MM.1S (cell line): ENCODE measurements at places on chromosomes 6 and 20.

- DNase-seq: peak; percentile 8
Observed at GRCh38 chr20:59253779-59254319, 46.6 kb upstream of the EDN3 start.

GRCh38 chr6:43499028-43499815 is 10.9 kb downstream of the LRRC73 start:
- no peak for DNase-seq

DNA sequence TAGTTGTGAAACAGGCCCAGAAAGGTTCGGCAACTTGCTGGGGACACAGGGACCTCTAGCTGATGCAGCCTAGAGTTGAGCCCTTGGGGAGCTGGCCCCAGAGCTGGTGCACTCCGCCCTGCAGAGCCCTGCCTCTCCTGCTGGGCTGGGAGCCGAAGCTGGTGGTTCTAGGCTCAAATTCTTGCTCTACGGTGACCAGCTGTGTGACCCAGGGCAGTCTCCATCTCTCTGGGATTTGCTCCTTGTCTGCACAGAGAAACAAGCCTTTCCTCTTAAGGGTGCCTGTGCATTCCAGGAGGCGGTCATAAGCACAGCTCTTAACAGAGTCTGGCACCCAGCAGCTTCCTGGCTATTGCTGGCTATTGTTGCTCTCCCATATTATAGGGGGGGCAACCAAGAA is 47.4 kb downstream of the RBM38 start:
- no peak for DNase-seq

- no peak for DNase-seq
Observed at GRCh38 chr6:67300430-67301040, 1334.5 kb upstream of the ADGRB3 start.

- DNase-seq: peak; percentile 20
Observed at GRCh38 chr20:63178889-63179686, 36.8 kb downstream of the YTHDF1 start.

- no peak for DNase-seq
Observed at GRCh38 chr6:16681260-16681873, 79.9 kb downstream of the ATXN1 start.

- no peak for DNase-seq
Observed at GRCh38 chr6:36555750-36556252, 8.5 kb upstream of the STK38 start.

DNA sequence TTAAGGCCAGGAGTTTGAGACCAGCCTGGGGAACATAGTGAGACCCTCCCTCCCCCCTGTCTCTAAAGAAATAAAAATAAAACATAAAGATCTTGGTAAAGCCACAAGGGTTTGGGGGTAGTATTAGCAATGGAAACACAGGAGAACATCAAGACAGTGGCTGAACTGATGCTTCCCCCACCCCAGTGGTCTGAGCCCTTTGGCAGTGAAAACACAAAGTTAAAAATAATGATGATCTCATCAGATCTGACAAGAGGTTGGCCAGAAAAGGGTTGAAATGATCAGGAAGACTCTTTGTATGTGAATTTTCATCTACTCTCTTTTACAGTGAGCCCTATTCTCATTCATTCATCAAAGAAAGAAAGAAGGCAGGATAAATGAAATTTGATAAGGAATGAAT is 93.7 kb downstream of the KCNB1 start:
- no peak for DNase-seq

- DNase-seq: no peak
Observed at GRCh38 chr6:157450931-157451742, 70.1 kb downstream of the ZDHHC14 start.

DNA sequence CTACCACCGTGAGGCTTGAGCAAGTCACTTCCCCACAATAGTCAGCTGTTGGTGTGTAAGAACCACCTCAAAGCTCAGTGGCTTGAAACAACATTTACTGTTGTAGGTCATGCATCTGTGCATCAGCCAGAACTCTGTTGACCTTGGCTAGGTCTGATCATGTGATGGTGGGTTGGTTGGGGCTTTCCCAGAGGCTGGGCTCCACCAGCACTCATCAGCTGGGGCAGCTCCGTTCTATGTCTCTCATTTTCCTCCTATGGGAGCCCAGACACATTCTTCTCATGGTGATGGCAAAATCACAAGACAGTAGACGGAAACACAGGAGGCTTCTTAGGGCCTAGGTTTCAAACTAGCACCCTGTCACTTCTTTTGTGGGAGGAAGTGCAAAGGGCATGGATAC is 42.8 kb upstream of the PSMF1 start:
- DNase-seq: peak; percentile 58

GRCh38 chr20:36941401-36941835 is 10.1 kb downstream of the SAMHD1 start:
- no peak for DNase-seq
